Activated CD4-positive, alpha-beta T cell treated with anti-CD3 and anti-CD28 coated beads, Interleukin-2, amount 50 U/mL, for 24 hours (primary cell): ENCODE measurements at places on chromosomes 11 and 22.
A peak's percentile ranks its signal among the peaks of the same experiment; 100 is the strongest.

- DNase-seq, result no peak
These were observed 602 bp downstream of the EWSR1 start for GRCh38 chr22:29268511-29269229.

GRCh38 chr22:24099071-24099470, 82.2 kb upstream of the SUSD2 start:
- DNase-seq, result no peak

- no peak for DNase-seq
These were observed 259.7 kb downstream of the INSC start for GRCh38 chr11:15374418-15374817.

GRCh38 chr22:29201782-29202181, 3.9 kb upstream of the EMID1 start:
- no peak for DNase-seq

DNA sequence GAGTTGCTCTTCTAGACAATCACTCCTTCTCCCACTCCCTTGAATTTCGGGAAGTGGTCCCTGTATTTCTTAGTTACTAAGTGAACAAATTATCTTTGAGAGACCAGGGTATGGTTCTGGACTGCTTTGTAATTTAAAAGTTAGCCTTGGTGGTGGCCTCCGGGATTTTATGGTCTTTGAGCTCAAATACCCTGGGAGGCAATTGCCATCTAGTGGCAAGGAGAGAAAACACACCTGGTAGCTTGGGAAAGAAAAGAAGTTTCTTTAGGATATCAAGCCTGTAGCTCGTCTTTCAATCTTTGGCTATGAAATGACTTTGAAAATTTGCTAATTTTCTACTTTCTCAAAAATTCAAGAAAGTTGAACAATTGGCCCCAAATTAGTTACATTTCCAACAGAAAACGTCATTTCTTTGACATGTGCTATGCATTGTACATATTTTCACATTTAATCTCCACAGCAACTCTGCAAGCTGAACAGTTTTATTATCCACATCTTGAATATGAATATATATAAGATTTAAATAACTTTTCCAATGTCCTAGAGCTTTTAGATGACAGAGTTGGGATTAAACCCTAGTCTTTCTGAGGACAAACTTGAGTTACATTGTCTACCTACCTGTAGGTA, 39.1 kb downstream of the MMP27 start:
- DNase-seq, result no peak

DNA sequence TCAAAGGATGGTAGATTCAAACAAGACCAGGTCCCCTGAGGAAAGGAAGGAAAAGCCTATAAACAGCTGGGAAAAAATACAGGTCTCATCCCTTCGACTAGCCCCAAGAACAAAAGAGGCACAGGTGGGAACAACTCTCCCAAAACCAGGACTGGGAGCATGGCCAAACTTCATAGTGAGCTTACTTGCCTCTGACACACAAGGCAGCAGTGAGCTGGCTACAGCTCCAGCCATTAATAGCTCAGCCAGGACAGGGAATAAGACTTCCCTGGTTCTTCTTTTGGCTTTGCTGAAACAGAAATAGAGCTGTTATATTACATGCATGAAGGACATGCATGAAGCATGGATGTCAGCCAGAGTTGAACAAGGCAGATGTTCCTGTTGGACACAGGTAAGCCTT, at the start of gene OR10A2:
Gene OR10A2 (plus strand): TSS at position 97 of the 400 bp plus-strand sequence. CDS start 6,698 bp downstream, outside the sequence.
- DNase-seq, result no peak

DNA sequence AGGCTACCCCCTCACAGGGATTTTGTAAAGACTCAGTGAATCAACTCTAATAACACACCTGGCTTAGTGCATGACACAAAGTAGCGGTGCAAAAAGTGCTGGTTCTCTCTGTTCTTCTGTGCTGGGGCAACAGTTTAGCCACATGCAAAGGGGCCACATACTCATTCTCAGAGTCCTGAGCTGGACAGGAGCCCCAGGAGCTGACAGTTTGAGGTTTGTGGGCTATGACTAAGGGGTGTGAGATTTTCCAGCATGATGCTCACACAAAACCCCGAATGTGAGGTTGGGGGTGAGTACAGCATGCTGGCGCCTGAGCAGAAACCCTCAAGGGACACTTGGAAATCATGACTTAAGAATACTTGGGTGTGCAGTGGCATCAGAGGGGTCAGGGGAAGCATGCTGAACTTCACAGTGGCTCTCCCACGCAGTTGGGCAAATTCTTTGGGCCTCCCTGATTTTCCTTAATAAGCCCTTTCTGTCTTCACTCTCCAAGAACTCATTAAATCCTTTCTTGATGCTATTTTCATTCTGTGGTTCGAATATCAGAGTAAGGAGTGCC, 31.0 kb downstream of the TMPRSS5 start:
- DNase-seq, result no peak

- DNase-seq, result no peak
These were observed 300.6 kb upstream of the C11orf87 start for GRCh38 chr11:109121173-109121932.

DNA sequence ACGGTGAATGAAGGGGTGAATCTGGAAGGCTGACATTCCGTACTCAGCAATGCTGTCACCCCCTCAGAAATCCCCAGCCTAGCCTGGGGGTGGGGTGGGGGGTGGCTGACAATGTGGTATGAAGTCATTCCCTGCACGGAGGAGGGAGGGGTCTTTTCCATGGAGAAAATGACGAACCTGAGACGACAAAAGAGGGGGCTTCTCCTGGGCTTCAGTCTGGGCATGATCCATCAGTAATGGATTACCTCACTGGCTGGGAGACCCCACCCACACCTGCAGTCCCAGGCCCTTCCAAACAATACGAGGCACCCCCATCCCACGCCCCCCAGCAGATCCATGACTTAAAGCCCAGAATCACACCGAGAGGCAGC, 1.0 kb downstream of the KIAA0930 start:
- no peak for DNase-seq

- peak; percentile 90 for DNase-seq
These were observed 14.8 kb downstream of the CD6 start for GRCh38 chr11:60985991-60986915.

DNA sequence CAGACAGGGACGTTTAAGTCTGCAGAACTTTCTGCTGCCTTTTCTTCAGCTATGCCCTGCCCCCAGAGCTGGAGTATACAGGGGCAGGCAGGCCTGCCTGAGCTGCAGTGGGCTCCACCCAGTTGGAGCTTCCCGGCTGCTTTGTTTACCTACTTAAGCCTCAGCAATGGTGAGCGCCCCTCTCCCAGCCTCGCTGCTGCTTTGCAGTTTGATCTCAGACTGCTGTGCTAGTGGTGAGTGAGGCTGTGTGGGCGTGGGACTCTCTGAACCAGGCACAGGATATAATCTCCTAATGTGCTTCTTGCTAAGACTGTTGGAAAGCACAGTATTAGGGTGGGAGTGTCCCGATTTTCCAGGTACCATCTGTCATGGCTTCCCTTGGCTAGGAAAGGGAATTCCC, 38.5 kb downstream of the NELL1 start:
- no peak for DNase-seq

GRCh38 chr11:12818333-12819015, 144.3 kb downstream of the TEAD1 start:
- DNase-seq, result no peak

- DNase-seq, result no peak
These were observed 581 bp upstream of the AP5B1 start for GRCh38 chr11:65781152-65781961.

DNA sequence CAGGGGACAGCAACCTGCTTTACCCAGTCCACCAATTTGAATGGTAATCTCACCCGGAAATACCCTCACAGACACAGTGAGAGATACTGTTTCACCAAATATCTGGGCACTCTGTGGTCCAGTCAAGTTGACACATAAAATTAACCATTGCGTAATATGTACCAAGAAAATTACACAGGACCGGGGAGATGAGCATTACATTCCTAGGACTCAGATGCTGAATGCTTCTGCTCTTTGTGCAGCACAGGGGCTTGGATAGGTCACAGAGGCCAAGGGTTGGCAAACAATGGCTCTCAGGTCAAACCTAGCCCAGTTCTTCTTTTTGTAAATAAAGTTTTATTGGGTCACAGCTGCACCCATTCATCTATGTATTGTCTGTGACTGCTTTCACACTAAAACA, 557.2 kb downstream of the MN1 start:
- DNase-seq, result no peak

DNA sequence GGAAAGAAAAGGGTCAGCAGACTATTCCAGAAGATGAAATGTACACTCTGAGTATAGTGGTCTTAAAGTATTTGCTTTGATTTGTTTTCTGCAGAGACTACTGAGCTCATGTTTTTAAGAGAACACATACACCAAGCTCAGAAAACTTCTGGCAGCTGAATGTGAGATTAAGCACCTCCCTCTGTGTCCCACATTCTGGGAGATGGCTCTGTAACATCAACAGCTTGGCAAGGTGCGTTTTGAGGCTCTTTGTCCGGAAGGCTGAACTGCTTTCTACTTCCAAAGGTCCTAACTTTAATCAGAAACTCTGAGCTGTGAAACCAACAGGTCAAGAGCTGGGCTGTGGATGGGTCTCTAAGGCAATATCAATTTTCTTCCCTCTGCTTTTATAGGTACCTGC, 36.4 kb upstream of the GLYAT start:
- DNase-seq, result no peak

- DNase-seq, result no peak
These were observed 3.7 kb upstream of the CD44 start for GRCh38 chr11:35135222-35135621.
